ENCODE measurements at places on chromosomes 7 and 10. TPM values are rescaled to one million over a fixed set of nuclear protein-coding genes. Genes with fewer than 3 reads are reported as not detected.

- peak; percentile 59 for DNase-seq
These were observed 100.1 kb downstream of the CYTH3 start for GRCh38 chr7:6172224-6172909.

- no peak for DNase-seq
These were observed 210.1 kb downstream of the CACNB2 start for GRCh38 chr10:18350340-18350739.

GRCh38 chr10:95289003-95289920 lies 1.5 kb downstream of the PDLIM1 start:
- no peak for DNase-seq

- no peak for DNase-seq
These were observed 65.5 kb downstream of the LARP4B start for GRCh38 chr10:865924-866576.

GRCh38 chr7:129829737-129830631 lies 122.8 kb downstream of the UBE2H start:
- DNase-seq = peak; percentile 81

GRCh38 chr10:36173364-36173763 lies 531.3 kb upstream of the FZD8 start:
- DNase-seq = no peak

DNA sequence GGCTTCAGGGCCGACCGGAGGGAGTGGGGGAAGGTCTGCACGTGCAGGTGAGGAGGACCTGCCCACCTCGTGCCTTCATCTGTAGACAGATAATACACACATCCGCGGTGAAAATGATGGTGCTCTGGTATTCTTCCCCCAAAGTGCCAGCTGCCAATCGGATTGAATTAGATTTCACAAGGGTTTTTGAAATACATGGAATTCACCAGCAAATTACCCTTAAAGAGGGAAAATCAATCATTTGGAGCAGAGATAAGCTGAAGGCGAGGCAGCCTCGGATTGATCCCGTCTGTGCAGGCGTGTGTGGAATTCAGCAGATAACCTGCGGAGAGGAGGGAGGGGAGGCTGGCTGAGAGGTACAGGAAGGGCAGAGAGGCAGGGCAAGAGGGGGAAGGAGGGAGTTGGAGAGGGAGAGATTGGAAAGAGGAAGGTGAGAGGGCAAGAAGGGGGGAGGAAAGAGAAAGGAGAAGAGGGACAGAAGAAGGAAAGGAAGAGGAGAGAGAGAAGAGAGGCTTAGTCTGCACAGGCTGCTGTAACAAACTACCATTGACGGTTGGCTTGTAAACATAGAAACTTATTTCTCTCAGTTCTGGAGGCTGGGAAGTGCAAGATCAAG lies 84.2 kb downstream of the C10orf105 start:
- no peak for DNase-seq

- peak; percentile 52 for DNase-seq
These were observed 9.9 kb upstream of the SPAG6 start for GRCh38 chr10:22335173-22335933.

GRCh38 chr10:44332465-44332864 lies 52.4 kb downstream of the CXCL12 start:
- DNase-seq = no peak

GRCh38 chr10:121235692-121236091 lies 362.6 kb downstream of the FGFR2 start:
- DNase-seq = no peak

DNA sequence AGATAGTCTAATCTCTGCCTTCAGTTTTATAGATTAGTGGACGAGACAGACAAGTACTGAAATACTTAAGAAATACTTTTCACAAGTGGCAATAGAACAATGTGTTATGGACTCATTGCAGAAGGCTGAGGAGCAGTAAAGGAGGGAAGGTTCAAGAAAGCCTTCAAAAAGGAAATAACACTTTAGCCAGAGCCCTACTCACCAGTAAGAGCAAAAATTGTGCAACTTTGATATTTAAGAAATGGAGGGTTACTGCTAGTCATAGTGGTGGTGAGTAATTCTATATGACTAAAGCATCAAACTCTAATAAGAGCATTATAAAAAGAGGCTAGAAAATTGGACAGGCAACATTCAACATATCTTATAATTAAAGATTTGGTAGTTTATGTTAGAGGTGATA lies 28.8 kb downstream of the PTPN12 start:
- DNase-seq = peak; percentile 85

GRCh38 chr10:77606751-77607150 lies 30.9 kb downstream of the KCNMA1 start:
- DNase-seq = no peak

- DNase-seq = peak; percentile 49
These were observed 163.1 kb upstream of the GDF10 start for GRCh38 chr10:47136866-47137265.

DNA sequence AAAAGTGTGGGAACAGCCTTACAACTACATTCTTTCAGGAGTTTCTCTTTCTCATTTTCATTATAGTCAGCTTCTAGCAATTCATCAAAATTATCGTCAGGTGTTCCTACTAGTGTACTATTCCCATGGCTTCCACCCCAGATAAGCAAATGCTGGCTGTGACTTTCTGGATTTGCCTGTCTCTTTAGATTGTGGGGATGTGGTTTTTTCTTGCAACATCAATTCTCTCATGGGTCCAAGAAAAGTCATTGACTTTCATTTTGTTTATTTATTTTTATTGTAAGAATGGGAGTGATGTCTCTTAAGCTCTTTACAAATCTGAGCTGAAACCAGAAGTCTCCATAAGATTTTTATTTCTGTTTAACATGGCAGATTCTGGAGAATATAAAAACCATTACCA lies 349.7 kb upstream of the SEMA3C start:
- DNase-seq = peak; percentile 25

- no peak for DNase-seq
These were observed 224.4 kb downstream of the MAD1L1 start for GRCh38 chr7:2008101-2008935.

DNA sequence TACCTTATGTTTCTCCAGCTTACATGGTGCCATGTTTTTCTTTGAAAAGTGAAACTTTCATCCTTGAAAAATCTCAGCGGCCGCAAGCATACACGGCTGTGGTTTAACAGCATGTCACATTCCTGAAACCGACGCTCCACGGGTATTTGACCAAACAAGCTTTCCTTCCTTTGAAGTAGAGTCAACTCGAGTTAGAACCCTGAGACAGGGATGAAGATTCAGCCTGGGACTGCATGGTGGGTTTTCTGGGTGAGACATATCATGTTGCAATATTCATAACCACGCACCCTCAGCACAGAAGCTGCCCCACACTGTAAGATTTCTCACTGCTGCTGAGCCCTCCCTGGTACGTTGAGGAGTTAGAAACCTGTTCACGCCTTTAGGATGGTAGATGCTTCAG lies 8.1 kb downstream of the CYP26A1 start:
- peak; percentile 33 for DNase-seq

GRCh38 chr7:43318188-43318770 lies 205.8 kb downstream of the HECW1 start:
- no peak for DNase-seq

GRCh38 chr10:116287906-116288501 lies 15.0 kb upstream of the GFRA1 start:
- DNase-seq = peak; percentile 64

Gene SLC12A9
- polyA plus RNA-seq = 17.7 TPM

Gene OR2A12
- not detected for polyA plus RNA-seq

Gene CAMK1D
- 4.1 TPM for polyA plus RNA-seq

Gene PODXL
- polyA plus RNA-seq = 3.8 TPM

Gene LIPN
- polyA plus RNA-seq = not detected

Gene ARHGEF35
- not detected for polyA plus RNA-seq

Gene GIMAP1
- not detected for polyA plus RNA-seq

Gene HTR5A
- not detected for polyA plus RNA-seq

Gene EPHA1
- 0.10 TPM for polyA plus RNA-seq

Gene LOXL4
- polyA plus RNA-seq = 26.7 TPM

Gene UFSP1
- polyA plus RNA-seq = 1.0 TPM

Gene KCNH2
- 2.1 TPM for polyA plus RNA-seq
